Breast epithelium (tissue), 4 donors: ENCODE measurements at places on chromosomes 5 and 9.

- H3K27ac ChIP-seq = no peak overlapping the region
- no peaks in the 10 kb centered on the region for H3K27me3 ChIP-seq
- no peaks in the 10 kb centered on the region for H3K4me1 ChIP-seq
- H3K4me3 ChIP-seq = no peak overlapping the region
These were observed 9.2 kb upstream of the DDX46 start for GRCh38 chr5:134749415-134749814.

DNA sequence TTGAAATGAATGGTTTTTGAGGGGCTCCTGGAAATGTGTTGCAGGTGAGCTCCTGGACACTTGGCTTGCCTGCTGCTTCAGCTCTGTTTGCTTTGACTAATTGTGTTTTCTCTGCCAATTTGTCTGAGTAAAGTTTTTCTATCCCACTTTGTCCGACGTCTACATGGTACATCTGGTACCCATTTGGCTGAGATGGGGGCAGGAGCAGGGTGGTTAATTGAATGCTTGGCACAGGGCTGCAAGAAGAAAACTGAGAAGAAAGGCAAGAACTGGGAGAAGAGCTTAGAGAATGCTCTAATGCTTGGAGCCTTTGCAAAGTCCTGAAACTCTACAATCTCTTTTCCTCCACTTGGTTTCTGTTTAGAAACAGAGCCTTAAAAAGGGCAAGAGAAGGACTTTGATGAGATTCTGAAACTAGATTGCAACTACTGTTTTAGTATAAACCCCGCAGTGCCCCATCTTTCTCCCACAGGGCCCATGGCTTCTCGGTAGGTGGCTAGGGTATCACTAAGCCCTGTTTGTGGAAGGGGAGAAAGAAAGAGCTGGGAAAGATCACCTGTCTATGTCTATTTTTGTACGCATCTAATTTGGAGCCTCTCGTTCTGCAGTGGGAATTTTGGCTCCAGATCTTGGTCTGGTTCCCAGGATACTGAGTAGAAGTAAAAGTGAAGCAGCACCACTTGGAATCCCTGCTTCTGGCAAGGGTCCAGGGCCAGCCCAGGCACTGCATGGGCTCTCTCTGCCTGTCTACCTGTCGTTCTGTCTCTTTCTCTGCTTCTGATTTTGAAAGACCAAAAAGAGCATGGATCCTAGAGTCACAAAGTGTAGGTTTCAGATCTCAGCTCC, 214.4 kb downstream of the SEMA6A start:
- no peak overlapping the region for H3K27ac ChIP-seq
- no peak for DNase-seq
- no peaks in the 10 kb centered on the region for H3K36me3 ChIP-seq
- no peaks in the 10 kb centered on the region for H3K27me3 ChIP-seq
- no peaks in the 10 kb centered on the region for H3K4me1 ChIP-seq

DNA sequence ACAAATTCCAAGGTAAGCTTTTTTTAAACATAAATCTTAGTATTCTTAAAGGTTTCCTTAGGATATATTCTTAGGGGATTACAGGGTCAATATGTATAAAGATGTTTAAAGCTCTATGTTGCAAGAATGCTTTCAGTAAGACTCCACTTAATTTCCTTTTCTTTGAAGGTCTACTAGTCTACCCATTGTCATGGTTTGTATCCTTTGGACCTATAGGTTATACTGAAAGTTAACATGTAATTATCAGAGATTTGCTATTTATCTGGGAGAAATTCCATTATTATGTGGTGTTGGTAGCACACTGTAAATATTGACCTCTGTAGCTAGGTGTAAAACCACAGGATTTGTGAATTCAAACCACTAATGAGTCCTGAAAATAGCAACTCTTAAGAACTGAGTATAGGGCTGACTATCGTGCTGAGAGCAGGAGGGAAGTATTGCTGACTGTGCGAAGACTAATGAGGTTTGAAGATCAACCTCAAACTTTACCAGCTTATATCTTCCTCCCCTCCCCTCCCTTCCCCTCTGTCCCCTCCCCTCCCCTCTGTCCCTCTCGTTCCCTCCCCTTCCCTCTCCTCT, 85.6 kb downstream of the GADD45G start:
- no peak overlapping the region for H3K27ac ChIP-seq
- H3K4me3 ChIP-seq = no peak overlapping the region

DNA sequence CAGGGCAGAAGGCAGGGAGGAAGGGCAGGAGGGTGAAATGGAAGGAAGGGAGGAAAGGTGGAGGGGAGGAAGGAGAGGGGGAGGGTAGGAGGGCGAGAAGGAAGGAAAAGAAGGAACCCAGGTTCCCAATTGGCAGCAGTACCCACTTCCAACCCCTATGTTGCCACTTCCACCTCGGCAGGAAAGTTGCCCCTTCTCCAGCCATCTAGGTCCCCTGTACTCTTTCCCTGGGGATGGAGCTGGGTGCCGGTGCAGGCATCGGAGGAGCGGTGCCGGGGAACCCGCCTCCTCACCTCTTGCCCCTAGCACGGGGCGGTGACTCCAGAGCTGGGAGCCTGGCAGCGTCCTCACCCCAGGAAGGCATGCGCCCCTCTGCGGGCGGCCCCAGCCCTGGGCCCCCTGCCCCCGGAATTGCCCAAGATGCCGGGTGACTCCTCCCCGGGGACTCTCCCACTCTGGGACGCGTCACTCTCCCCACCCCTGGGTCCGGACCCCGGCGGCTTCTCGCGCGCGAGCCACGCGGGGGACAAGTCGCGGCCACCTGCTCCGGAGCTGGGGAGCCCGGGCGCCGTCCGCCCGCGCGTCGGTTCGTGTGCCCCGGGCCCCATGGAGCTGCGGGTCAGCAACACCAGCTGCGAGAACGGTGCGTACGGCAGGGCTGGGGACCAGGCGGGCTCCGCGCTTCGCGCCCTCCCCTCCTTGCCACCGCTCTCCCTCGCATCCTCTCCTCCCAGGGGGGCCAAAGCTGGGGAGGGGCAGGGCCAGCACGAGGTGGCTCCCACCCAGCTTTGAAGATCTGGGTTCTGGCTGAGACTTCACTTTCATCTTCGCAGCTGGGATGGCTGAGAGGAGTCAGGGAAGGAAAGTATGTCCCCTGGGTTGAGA, at the start of gene NIPAL4:
Gene NIPAL4 (plus strand): TSS at position 499 of the 885 bp plus-strand sequence. CDS start 108 bp downstream, at position 607.
- peaks cover 5% of the 10 kb centered on the region for H3K27me3 ChIP-seq
- no peak for DNase-seq
- H3K4me1 ChIP-seq = peaks cover 3% of the 10 kb centered on the region
- H3K27ac ChIP-seq = no peak within 1 kb of the TSS

- no peak overlapping the region for H3K4me3 ChIP-seq
- H3K27me3 ChIP-seq = no peaks in the 10 kb centered on the region
- H3K36me3 ChIP-seq = no peaks in the 10 kb centered on the region
- H3K27ac ChIP-seq = no peak overlapping the region
- no peaks in the 10 kb centered on the region for H3K4me1 ChIP-seq
- no peak for DNase-seq
These were observed 1280.2 kb upstream of the C9orf72 start for GRCh38 chr9:28853477-28853876.

DNA sequence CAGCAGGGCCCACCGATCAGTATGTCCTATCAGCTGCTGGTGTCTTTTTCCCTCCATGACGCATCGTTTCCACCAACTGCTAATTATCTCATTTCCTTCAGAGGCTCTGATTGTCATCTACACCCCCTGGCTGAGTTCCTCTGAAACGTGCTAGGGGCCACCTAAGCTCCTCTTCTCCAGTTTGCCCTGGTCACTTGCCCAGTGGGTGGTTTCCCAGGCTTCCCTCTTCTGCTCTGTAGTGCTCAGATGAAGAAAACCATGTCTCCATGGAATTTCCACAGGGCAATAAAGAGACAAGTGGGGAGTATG, 65.3 kb downstream of the TSTD2 start:
- H3K4me3 ChIP-seq = no peak overlapping the region
- H3K36me3 ChIP-seq = no peaks in the 10 kb centered on the region
- no peak overlapping the region for H3K27ac ChIP-seq
- DNase-seq = no peak
- no peaks in the 10 kb centered on the region for H3K4me1 ChIP-seq
- H3K27me3 ChIP-seq = no peaks in the 10 kb centered on the region
